ENCODE measurements at places on chromosomes 3 and 15.
A peak's percentile ranks its signal among the peaks of the same experiment; 100 is the strongest.

GRCh38 chr3:8529738-8530525, 28.3 kb downstream of the LMCD1 start:
- no peak for DNase-seq

DNA sequence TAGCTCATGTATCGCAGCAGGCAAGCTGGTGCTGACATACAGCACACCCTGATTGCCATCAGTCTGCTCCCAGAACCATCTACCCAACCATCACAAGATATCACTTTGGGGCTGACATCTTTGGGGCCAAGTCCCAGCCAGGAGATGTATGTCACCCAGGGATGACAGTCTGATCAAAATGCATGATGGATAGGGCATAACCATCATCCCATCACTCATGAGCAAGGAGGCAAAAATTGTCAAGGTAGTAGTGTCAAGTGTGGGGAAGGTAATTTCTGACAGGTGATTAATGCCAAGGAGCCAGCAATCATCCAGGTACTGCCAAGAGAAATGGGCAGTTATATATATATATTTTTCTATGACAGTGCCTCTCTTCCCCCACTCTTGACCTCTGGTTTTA, 277.4 kb downstream of the WDR72 start:
- DNase-seq = no peak

GRCh38 chr3:192566706-192567290, 160.5 kb downstream of the FGF12 start:
- DNase-seq = peak; percentile 85

- DNase-seq = no peak
Measured at GRCh38 chr15:75123395-75123794, 78.3 kb upstream of the C15orf39 start.

DNA sequence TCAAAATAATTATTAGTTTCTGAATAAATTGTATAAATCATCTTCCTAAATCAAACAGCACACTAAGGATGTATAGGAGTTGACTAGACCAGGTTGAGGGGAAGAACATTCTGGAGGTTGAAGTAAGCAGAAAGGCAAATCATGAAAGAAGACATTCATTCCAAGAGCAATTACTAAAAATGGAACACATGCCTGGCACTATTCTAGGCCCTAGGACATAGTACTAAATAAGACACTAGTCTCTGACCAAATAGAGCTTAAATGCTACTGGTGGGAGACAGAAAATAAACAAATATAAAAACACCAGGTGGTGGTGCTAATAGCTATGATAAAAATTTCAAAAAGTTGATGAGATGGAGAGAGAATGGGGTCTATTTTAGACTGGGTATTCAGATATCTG, 190.1 kb downstream of the TBC1D5 start:
- DNase-seq = no peak

DNA sequence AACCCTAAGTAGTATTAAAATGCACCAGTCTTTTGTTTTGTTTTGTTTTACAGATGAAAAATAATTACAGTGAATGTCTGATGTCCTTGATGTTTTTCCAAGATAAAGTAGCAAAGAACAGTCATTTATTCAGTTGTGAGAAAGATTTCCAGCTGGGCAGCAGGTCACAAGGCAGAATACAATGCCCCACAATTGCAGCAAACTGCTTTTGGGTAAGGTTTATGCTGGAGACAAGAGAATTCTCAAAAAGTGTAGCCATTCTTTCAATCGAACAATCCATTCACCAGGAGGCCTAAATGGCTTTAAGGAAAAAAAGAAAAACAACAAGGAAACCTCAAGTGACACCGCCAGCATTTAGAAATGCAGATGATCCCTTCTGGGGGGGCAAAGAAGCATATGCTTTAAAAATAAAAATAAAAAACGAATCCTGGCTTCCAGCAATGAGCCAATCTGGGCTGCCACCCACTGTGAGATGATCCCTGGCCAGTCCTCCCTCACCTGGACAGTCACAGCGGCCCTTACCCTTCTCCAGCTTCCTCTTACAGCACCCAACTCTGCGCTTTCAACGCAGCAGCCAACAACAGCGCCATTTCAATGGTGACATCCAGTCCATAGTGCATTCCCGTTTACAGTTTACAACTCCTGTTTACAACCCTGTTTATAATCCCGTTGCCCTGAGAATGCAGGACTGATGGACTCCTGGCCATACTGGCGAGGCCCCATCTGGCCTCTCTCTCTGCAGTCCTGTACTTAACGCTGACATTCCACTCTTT, 25.7 kb upstream of the WNT5A start:
- DNase-seq = no peak

DNA sequence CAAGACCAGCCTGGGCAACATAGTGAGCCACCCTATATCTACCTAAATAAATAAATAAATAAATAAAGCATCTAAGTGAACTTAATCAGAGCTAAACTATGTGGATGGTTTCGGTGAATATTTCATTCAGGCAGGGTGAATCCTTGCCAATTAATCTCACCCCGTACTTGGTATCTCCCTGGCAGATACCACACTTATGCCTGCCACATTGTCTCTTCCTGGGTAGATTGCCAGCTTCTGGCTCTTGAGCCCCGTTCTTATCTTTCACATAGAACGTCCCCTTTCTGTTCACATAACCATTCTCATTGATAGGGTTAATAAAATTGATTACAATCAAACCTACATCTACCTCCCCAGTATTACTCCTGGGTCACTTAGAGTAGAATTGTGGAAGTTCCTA, 7.0 kb downstream of the SNAP23 start:
- DNase-seq = no peak

GRCh38 chr15:55827204-55827603, 84.3 kb upstream of the PRTG start:
- no peak for DNase-seq

DNA sequence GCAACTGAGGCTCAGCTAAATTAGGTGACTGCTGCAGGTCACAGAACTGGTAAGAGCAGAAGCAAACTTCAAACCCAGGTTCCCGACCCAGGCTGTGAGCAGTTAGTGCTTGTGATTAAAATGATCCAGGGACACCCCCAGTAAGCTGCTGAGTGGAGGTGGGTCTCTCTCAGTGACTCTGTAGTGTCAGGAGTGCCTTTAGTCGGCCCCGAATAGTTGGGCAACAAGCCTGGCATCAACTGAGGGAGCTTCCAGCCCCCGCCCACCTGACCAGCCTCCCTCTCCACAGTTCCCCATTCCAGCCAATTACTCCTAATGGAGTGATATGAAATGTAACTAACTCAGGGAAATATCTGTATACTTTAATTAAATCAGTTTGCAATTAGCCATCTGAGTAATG, 168.0 kb upstream of the SMAD3 start:
- no peak for DNase-seq

- no peak for DNase-seq
Measured at GRCh38 chr3:112394003-112394640, 61.2 kb downstream of the CD200 start.

DNA sequence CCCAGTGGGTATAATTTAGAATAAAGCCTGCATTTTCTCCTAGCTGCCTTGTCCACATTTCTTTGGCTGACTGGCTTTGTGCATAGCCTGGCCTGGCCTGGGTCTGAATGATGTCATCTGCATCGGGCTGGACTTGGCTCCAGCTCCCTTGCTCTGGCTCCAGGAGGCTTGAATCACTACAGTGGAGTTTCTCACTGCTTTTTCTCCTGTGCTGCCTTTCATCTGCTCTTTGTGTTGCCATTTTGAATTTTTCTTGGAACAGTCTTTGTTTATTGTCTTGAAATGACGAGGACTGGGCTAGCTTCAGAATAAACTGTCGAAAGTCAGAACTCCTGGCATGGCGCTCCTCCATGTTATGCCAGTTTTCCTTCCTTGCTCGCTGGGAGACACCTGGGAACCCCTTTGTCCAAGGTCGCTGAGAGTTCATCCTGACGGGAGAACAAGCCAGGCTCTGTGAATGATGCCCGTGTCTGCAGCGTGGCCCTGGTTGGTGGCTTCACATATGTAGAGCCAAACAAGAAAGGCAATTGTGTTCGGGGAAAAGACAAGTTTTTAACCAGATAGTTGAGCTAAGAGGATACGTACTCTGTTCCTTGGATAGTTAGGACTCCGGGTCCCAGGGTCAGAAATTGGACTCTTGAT, 258.9 kb downstream of the PDZRN3 start:
- no peak for DNase-seq

GRCh38 chr3:65666448-65667091, 372.1 kb downstream of the MAGI1 start:
- DNase-seq = no peak

DNA sequence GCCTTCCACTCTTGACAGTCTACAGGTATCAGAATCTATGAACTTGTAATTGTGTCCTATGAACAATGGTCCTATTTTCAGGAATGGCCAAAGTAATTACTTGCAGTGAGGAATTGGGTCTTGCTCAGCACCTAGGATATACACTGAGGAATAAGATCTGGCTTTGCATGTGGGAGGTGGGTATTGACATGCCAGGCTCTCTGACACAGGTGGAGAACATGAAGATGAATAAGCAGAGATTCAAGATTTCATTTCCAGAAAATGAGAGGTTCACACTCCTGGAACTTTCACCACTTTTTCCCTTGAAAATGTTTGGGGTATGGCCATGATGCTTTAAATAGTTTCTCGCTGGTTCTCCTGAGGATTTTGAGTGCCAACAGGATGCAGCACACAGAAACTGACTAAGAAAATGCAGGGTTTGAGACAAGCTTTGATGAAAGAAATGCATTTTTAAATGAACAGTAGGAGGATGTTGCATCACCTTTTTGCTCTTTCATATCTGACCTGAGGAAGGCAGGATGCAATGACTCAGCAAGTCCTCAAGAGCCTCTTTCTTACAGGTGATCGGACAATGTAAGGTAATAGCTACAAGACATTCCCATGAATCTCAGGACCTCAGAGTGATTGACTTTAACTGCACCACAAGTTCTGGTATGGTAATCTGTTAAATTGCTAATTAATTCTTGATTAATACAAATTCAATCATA, 3.7 kb downstream of the HRG start:
- no peak for DNase-seq

GRCh38 chr15:64152507-64153387, 1.2 kb downstream of the SNX22 start:
- DNase-seq = peak; percentile 51

- peak; percentile 4 for DNase-seq
Measured at GRCh38 chr3:59006634-59007517, 42.9 kb downstream of the CFAP20DC start.

DNA sequence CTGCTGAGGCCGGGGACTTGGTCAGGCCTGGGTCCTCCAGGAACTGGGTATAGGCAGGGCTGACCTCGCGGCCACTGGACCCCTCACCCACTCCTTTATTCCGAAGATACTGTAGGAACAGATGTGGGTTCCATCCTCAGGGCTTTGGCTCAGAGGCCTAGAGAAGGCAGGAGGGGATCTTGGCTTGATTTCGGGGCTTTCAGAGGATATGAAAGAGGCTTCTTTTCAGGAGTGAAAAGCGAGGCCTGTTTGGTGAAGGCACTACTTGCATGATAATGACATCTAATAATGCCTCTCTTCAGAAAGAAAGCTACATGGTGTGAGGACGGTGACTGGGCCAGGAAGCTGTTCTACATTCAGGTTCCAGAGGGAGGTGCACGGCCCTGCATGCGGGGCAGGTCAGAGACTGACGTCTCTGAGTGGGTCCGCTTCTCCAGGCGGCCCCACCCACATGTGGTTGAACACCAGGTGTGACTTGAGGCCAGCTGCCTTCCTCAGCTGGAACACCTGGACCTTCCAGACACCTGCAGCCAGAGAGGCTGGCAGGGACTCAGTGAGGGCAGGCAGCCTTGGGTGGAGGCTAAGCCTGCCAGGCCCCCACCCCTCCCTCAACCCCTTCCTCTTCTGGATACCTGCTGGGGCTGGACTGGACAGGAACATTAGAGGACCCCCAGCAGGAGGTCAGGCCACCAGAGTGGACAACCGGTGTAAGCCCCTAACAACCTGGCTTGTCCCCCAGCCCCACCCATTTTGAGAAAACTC, 31.1 kb upstream of the HHATL start:
- DNase-seq = no peak

DNA sequence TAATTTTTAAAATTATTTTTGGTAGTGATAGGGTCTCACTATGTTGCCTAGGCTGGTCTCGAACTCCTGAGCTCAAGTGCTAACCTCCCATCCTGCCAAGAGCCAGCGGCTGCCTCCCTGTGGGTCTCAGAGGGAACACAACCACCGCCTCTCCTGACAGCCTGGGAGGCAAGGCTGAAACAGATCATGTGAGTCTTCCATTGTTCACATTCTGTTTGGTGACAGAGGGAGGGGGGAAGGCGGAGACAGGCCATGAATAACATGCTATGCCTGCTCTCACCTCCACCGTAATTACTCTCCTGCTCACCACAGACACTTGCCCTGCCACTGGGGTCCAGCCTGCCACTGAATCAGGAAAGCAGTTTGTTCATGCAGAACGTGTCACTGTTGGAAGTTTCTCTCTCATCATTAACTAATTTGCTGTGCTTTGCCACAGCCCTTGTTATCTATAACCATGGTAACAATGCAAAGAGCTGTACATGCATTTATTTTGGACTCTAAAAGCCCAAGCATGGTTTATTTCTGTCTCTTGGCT, 78.4 kb upstream of the RASGRF1 start:
- peak; percentile 46 for DNase-seq

DNA sequence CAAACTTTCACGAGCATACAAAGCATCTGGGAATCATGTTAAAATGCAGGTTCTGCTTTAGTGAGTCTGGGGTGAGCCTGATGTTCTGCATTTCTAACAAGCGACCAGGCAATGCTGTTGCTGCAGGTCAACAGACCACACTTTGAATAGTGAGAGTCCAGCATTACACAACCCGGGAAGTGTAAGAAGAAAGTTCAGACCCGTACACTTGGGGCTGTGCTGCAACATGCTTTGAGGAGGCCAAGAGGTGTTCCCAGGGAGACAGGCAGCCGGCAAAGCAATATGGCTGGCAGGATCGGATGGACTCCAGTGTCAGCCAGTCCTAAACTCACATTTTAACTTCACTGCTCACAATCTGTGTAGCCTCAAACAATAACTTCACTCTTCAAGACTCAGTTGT, 134.2 kb downstream of the LIPC start:
- no peak for DNase-seq

DNA sequence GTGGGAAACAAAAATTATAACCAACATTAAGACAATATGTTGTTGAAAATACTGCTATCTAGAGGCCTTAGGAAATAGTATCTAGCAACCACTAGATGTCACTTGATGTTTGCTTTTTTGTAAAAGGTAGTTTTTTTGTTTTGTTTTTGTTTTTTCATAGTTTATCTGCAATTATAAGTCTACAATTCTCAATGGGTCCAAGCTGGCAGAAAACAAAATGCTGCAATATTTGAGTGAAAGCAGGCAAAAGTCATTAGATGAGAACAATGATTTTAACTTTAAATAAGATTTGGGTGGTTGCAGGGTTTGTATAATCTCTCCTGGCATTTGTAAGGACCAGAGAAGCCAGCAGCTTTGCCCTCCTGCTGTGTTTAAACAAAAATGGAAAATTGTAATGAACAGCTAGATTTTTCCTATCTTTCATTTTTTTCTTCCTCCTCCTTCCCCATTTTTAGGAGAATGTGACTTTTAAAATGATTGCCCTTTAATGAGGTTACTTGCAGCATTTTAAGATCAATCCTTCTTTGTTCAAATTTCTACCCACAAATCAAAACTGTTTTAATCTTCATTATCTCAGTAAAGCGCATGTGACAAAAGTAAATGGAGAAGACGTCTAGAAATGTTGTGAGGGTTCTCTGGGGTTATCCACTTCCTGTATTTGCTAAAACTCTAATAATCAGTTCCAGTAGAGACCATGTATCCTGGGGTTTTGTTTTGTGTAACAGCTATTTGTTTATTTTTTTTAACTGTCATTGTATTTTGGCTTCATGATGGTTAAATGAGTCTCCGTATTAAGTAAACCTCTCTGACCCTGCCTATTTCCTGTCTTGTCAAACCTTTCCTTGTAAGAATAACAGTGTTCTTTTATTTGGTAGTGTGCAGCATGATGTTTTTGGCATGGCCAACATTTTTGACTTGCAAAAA, 27.3 kb downstream of the DUT start:
- DNase-seq = peak; percentile 50
